Stimulated activated CD4-positive, alpha-beta T cell treated with anti-CD3 and anti-CD28 coated beads, Interleukin-1b, Interleukin-23, amount 100 ng/mL, for 1 hour (primary cell): ENCODE measurements at places on chromosomes 5 and 9.
A peak's percentile ranks its signal among the peaks of the same experiment; 100 is the strongest.

- no peak for DNase-seq
Measured at GRCh38 chr5:148005788-148006520, 57.8 kb upstream of the SPINK5 start.

DNA sequence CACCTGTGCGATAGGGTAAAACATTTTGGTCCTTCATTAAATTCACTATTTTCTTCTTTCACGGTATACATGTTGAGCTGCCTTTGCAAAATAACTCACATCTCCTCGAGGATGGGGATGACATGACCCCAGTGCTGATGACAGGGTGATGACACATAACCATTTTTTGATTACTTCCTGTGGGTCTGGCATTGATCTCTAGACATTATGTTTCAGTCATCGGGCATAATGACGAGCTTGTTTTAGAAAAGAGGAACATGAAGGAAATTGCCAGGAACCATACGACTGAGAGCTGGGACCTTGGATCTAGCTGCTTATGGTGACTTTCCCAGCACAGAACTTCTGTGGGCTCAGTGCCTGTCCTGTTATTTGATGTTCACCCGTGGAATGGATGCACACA lies 25.2 kb downstream of the COL5A1 start:
- DNase-seq, result no peak

DNA sequence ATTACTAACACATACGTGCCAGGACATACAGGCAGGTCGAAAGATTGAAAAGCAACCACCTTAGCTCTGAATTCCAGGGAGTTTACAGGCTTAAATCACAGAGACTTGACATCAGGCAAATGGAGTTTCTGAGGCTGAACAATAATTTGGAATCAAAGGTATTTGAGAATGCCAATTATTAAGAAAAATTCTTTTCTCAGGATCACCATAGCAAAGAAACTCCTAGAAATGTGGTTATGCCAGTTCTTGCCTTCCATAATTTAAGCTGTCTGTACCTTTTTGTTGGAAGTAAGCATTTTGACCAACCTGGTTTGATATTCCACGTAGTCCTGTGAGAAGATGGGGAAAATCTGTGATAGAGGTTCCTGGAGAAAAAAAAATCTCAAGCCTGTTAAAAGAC lies 312.4 kb upstream of the SMARCA2 start:
- DNase-seq, result no peak

DNA sequence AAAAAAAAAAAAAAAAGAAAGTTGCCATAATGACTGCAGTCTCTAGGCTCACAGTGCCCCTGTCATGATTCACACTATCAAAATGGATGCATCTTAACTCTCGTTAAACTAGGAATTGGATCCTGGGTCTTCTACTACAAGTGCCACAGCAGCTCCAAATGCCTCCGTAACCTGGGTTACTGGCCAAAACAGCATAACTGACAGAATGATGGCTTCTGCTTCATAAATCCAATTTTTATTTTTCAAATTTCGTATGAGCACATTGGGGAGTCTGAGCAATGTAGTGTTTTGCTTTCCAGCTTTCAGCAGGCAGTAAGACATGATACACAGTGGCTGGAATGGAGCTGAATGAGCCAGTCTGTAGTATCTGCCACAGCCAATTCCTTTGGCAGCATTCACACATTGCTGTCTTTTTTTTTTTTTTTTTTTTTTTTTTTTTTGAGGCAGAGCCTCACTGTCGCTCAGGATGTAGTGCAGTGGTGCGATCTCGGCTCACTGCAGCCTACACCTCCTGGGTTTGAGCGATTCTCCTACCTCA lies 36.0 kb upstream of the NPM1 start:
- no peak for DNase-seq

DNA sequence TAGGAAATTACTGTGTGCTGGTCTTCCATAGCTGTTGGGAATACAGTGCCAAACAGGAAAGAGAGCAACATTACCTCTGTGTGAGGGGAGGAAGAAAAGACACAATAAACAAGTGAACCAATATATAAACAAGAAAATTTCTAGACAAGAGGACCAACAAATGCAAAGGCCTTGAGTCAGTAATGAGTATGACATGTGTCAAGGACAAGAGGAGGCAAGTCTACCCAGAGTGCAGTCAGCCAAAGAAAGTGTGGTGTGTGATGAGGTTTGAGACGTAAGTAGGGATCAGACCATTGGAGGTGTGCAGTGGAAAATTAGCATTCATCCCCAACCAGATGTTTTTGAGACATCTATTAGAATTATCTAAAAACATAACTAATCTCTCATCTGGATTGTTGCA lies 69.5 kb upstream of the CDH6 start:
- no peak for DNase-seq

DNA sequence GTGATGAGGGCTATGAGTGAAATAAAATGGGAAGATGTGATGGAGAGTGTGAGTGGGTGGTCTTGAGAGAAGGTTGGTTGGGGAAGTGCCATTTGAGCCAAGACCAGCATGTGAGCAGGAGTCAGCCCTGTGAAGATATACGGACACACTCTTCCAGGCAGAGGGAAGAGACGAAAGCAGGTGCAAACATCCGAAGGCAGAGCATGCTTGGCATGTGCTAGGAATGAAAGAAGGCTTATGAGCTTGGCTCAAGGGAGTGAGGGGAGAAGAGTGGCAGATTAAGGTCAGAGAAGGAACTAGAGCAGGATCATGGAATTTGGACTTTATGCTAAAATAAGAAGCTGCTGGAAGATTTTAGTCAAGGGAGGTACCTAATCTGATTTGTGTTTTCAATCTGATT lies 23.6 kb upstream of the CCDC112 start:
- DNase-seq, result no peak

- DNase-seq, result no peak
Measured at GRCh38 chr9:117706421-117707116, 2.4 kb downstream of the TLR4 start.

DNA sequence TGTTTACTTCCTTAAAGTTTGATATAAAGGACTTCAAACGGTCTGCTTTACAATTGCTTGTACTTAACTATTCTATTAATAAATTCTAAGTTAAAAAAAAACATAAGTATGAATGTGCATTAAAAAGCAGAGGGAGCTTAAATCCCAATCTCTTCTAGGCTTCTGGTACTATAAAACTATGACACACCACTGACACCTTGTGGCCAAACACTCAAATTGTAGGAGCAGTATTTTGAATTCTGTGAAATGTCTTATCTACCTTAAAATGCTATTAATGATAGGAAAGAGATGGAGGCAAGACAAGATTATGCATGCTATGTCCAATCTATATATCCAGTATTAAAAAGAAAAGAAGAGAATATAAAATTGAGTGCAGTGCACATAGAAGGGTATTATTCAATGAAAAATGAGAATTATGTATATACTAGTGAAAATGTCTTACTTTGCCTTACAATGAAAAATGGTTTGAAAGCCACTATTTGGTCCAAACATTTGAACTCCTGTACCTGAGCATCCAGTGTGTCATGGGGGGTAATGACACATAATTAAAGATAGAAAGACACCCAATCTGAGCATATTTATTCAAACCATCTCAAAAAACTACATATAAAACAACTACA lies 87.6 kb downstream of the ERP44 start:
- DNase-seq, result peak; percentile 1

DNA sequence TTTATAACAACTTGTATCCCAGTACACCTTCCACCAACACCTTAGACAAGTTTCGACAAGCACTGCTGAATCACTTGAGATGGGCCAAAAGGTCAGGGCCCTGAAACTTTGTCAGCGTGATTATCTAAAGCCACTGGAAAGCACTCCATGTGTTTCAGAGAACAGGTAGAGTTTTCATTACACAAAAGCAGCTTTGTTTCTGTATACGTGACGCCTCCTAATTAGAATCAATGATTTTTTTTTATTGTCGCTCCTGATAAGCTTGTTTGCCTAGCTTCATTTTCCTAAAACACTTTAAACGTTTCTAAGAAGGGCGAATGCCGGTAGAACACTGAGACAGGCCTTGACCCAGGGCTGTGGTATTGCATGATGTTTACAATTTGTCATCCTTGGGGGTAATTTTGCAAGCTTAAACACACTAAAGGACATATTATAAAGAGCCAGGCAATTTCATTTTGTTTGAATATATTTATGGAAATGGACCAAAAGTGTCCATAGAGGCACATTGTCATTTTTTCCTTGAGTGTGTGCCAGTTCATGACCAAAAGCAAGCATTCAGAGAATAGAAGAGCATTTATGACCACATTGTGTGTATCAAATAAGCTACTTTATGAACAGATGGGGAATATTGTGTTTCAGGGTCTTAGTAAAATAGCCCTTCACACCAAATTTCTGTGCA lies 193.6 kb downstream of the GLIS3 start:
- DNase-seq, result no peak

GRCh38 chr5:163135849-163136248 lies 301.5 kb upstream of the CCNG1 start:
- no peak for DNase-seq

DNA sequence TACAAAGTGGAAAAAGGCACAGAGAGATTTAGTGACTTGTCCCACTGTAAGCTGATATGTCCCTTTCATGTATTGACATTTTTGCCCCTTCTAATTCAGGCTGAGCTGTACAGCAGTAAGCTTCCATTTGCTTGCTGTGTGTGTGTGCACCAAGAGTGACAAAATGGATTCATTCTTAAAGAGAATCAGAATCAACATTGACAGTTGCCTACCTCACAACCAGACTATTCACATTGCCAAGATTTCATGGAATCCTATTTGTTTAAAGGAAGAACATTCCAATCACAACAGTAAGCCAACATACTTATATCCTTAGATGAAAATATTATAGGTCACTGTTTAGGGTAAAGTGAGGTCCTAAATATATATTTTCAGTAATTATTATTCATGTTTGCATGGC lies 102.6 kb downstream of the TMEM232 start:
- no peak for DNase-seq

DNA sequence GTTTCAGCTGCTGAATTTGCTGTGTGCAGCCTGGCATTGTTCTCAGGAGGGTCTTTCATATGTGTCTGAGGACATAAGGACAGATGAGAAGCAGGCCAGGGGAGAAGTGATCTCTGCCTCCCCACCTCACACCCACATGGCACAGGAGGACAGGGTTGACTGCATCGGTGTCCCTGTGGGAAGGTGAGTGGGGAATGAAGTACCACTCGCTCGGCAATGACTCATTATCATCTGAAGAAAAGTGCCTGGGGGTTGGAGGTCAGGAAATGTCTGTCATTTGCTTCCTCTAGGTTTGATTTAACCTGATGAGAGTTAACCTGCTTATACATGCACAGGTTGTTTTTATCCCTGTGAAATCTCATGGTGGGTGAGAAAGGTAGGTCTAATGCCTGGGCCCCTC lies 195.0 kb downstream of the GADD45G start:
- DNase-seq, result no peak

- no peak for DNase-seq
Measured at GRCh38 chr5:151822141-151822540, 50.4 kb downstream of the G3BP1 start.

DNA sequence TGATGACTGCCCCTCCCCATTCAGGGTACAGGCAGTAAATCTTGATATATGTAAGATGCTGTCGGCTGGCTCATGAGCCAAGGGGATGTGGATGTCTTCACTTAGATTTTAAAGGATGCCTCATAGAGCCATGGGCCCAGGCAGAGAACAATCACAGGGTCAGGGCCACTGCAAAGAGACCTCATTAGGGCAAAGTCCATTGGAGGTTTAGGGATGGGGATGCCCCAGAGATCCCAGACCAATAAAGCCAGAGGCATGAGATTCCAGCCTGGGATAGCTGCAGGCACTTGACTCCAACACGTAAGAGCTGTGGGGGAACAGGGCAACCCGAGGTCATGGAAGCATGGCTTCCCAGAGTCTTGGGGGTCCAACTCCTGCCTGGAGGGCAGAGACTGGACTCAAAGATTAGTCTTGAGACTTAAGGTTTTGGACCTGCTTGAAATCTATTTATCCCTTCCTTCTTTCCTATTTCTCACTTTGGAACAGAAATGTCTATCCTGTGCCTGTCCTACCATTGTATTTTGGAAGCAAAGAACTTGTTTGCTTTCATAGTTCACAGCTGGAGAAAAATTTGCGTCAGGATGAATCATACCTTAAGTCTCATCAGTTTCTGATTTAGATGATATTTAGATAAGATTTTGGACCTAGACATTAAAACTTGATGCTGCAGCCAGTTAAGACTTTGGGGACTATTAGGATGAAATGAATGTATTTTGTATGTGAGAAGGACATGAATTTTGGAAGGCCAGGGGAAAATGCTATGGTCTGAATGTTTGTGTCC lies 101.3 kb upstream of the ADRA1B start:
- no peak for DNase-seq

DNA sequence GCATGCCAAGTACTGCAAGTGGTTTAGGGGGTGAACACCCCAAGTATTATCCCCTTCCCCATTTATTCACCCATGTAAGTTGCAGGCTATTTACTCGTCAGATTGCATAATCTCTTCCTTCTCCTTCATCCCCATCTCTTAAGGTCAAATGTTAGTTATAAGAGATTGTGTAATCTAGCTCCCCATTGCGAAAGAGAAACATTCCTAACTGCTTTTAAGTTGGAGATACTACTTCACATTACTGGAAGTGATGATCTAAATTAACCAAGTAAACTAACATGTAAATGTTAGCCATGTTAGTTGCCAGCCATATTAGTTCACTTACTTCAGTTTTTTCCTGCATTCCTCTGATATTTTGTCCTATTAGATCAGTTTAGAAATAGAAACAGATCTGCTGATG lies 262.3 kb downstream of the TAF11L14 start:
- no peak for DNase-seq

GRCh38 chr5:72325566-72326305 lies 5.6 kb downstream of the PTCD2 start:
- DNase-seq, result no peak

GRCh38 chr5:82551840-82552385 lies 273.8 kb upstream of the RPS23 start:
- DNase-seq, result no peak

- no peak for DNase-seq
Measured at GRCh38 chr5:139845846-139846681, 50.5 kb downstream of the PSD2 start.

GRCh38 chr9:7546261-7546660 lies 253.3 kb downstream of the DMAC1 start:
- no peak for DNase-seq

DNA sequence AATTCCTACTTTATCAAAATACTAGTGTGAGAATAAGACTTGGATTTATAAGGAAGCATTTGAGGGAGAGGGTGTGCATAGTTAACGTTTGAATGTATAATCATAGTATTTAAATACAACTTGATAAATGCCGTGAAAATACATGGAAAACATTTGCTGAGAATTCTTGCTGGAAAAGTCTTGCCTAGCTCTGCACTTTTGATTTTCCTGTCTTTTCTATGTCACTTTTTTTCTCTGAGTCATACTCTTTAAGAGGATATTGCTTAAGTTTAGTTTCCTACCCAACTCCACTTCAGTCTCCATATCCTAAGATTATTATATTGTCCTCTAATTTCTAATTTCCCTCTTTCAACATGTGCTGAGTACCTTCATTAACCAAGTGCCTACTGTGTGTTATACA lies 616.6 kb upstream of the SEMA6A start:
- DNase-seq, result no peak
